ENCODE measurements at places on chromosomes 3 and 15. TPM values are rescaled to one million over a fixed set of nuclear protein-coding genes. Genes with fewer than 3 reads are reported as not detected.

CHRNA7 gene
- not detected for total RNA-seq

GOLGA6A gene
- under 0.01 TPM for total RNA-seq

NR2F2 gene
- total RNA-seq, result 13.0 TPM

PRR20G gene
- total RNA-seq, result not detected

ANKRD63 gene
- total RNA-seq, result not detected

PPP1R2 gene
- total RNA-seq, result 89.3 TPM

GRCh38 chr3:125240496-125240895, 27.9 kb upstream of the SLC12A8 start:
- no peak for DNase-seq

DNA sequence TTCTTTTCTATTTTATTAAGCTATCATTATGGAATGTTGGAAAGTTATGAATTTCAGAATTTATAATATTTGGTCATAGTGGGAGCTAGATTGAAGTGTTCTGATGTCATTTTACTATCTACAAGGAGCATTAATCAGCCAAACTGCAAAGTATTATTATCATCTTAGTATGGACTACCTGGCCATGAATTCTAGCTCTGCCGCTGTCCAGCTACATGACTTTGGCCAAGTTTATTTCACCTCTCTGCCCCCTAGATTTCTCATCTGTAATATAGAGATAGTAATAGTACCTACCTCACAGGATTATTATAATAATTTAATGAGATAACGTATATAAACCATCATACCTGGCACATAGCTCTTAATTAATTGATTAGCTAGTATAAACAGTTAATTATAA, 27.8 kb upstream of the ABHD10 start:
- DNase-seq, result no peak
